ENCODE measurements at places on chromosomes 6 and 20.

DNA sequence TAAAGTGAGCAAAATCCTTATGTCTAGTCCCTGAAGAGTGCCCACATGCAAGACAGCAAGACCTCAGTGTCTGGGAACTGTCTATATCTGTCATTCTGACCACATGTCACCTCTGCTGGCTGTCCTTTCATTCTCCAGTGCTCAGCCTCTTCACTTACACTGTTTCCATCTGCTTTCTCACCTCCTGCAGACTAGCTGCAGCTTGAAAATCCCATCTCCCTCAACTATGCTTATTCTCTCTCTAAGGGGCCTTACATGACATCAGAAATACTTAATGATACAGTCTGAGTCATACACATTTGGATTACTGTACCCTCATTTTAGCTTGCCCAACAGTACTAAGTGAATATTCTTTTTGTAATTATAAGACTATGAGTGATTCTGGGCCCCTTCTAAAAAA is 587.8 kb downstream of the EPM2A start:
- DNase-seq, result peak; percentile 78

DNA sequence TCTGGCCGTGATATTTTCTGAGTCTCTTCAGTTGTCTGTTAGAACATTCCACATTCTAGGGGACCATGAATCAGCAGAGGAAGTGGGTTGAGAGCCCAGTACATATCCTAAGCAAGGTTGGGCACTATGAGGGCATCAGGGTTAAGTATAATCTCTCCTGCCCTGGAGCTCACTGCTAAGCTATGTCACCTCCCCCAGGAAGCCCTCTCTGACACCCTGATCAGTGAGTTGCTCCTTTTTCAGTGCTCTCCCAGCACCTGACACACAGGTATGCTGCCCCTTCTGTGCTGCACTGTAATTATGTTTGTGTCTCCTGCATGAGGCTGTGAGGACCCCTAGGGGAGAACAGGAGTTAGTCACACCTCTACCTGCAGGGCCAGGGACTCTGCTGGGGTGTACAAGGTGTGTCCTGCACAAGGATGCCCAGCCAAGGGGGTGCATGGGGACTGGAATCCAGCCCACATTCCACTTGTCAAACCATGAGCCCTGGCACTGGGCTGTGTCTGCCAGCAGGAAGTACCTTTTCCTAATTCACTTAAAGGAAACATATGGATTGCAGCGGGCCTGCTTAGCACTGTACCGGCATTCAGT is 3.9 kb downstream of the RAB44 start:
- no peak for DNase-seq

DNA sequence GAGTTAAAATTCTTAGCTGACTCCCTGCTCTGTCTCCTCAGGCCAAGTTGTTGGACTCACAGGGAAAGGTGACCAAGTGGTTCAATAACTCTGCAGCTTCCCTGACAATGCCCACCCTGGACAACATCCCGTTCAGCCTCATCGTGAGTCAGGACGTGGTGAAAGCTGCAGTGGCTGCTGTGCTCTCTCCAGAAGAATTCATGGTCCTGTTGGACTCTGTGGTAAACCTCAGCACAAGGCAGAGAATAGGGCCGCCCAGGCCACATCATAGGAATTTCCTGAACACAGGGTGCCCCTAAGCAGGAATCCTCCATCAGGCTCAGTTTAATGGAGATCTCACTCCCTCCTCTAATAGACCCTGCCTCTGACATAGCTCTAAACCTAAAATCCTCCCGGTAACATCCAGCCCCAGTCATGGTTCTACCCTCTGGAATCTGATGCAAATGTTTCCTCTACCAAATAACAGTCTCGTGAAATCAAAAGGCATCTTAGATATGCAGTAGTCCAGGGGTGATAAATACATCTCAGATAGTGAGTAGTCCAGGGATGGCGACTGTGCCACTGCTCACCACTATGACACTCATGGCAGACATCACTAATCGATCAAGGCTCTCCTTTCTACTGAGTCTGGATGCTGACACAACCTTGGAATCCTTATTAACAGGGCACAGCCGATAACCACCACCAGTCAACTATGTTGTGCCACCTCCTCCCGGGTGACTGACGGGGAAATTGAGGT is 18.3 kb downstream of the BPIFB1 start:
- DNase-seq, result no peak

GRCh38 chr6:152292555-152292954 is 344.6 kb downstream of the SYNE1 start:
- DNase-seq, result no peak

DNA sequence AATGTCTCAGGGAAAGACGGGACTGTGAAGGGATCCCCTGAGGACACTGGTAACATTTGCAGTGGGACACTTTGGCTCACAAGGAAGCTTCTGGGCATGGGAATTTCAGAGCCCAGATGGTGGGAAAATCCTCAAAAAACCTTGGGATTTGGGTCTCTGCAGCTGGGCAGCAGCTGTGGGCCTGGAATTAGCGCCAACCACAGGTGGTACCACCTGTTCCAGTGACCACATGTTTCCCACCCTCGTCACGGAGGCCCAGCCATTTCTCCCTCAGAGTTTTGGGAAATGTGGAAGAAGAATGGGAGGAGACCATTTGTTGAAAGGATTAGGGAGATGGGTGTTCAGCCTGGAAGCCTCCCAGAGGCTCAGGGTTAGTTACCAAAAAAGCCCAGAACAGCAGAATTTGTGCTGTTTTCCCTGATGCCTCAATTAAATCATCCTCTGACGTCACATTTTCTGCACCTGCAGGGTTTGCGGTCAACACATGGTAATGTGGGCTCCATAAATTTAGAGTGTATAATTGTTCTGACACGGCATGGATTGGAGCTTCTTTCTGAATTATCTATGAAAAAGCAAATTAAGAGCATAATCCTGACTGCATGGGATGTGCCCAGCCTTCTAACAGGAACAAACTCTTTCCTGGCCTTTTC is 34.4 kb downstream of the EDN3 start:
- DNase-seq, result no peak

GRCh38 chr6:44189257-44189656 is 27.5 kb upstream of the MYMX start:
- DNase-seq, result no peak

GRCh38 chr6:45710304-45710821 is 305.3 kb downstream of the CLIC5 start:
- DNase-seq, result peak; percentile 23

DNA sequence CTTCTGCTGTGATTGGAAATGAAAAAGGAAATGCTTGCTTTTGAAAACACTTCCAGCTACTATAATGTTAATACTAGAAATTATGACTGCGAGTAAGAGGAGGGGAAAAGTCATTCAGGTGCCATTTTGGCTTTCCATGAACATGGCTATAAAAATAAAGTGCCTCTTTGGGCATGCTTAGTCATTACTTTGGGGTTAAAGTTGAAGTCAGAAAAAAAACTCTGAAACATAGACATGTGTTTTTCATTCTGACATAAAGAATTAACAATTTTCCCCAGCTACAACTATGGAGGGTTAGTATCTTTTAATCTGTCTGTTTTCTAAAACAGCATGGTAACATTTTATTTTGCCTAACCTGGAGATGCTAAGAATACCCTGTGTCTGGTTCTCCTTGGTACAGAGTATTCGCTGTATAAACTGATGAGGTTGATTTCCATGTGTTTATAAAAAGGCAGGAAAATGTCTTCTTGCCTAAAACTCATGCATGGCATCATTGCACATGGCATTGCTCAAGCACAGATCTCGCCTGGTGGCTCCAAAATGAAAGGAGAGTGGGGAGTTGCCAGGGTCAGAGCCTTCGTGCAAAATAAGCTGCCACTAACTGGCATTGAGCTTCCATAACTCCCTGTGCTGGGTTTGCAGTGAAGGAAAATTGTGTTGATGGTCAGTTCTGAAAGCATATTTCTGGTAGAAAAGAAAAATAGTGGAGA is 188.9 kb downstream of the KCNQ5 start:
- DNase-seq, result no peak

DNA sequence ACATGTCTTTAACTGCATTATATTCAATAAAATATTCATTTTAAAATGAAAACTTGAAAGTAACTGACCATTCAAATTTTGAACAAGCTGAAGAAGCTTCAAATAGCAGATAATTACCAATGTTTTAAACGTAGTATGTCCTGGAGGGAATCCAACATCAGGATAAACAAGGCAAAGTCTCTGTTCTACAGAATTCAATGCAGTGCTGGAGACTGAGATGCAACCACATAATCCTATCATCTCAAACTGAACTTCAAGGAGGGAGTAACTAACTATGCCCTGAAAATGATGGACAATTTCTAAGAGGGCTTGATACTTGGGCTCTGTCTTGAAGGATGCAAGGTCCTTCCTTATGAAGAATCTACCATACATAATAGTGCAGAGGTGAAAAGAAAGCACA is 100.7 kb downstream of the PRKN start:
- DNase-seq, result no peak

GRCh38 chr6:164321297-164321696 is 906.8 kb downstream of the QKI start:
- DNase-seq, result no peak

- no peak for DNase-seq
Observed at GRCh38 chr6:80316686-80317231, 210.3 kb downstream of the BCKDHB start.
